NCI-H510A (cell line): ENCODE measurements at places on chromosomes 2 and 18.
A peak's percentile ranks its signal among the peaks of the same experiment; 100 is the strongest.

DNA sequence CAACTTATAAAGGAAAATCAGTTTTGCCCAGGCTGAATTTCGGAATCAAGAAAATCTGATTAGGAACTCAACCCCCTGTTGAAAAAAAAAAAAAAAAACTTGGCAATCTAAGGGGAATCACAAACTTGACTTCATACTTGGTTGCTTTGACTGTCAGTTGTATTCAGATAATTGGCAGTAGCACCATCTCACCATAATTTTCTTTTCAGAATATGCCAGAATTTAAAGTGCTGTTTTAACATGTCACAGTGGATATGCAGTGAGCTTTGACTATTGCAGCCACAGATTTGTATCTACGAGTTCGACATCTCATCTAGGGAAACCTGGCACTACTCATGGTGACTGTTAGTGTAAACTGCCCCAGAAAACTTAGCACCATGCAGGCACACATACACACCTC lies 761.4 kb upstream of the KLHL29 start:
- no peak for DNase-seq

DNA sequence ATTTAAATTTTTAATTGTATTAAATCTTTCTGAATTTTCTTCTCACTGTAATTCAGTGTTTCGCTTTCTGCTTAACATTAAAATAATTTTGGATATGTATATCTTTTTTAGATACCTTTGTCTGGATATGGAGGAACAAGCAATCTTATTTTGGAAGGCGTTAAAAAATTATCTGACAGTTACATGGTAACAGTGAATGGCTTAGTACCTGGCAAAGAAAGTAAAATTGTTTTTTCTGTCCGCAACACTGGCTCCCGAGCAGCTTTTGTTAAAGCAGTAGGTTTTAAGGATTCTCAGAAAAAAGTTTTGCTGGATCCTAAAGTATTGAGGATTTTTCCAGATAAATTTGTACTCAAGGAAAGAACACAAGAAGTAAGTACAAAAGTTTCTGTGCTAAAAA lies 95.7 kb downstream of the CEP192 start:
- no peak for DNase-seq

GRCh38 chr18:28045176-28045810 lies 131.6 kb downstream of the CDH2 start:
- DNase-seq, result peak; percentile 95

- DNase-seq, result no peak
Observed at GRCh38 chr2:109289504-109290222, 160.7 kb downstream of the SH3RF3 start.

DNA sequence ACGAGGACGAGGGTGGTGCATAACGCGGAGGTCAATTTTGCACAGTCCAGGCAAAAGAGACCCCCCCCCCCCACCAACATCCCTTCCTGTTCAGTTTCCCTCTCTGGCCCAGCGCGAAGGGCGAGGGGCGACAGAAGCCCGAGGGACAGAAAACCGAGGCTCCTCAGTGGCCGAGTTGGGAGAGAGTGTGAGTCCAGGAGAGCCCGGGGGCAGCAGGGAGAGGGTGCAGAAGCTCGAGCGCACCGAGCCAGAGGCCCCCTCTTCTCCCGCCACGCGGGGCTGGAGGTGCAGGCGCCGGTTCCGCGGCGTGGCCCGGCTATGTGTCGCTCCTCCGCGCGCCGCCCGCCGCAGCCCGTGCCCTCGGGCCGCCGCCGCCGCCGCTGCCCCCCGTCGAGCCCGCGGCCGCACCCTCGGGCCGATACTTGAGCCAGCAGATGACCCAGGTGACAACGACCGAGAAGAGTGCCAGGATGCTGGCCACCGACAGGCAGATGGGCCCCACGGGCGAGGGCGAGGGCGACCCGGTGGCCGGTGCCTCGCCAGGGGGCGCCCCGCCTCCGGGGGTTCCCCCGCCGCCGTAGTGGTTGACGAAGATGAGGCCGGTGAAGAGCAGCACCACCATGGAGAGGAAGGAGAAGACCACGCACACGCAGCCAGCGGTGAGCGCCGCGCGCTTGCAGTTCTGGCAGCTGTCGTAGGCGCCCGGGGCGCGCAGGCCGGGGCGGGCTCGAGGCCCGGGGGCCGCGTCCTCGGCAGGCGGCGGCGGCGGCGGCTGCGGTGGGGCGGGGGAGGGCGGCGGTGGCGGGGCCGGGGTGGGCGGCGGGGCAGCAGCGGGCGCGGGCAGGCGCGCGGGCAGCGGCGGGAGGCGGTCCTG lies 20.2 kb upstream of the PAX3 start:
- peak; percentile 64 for DNase-seq

DNA sequence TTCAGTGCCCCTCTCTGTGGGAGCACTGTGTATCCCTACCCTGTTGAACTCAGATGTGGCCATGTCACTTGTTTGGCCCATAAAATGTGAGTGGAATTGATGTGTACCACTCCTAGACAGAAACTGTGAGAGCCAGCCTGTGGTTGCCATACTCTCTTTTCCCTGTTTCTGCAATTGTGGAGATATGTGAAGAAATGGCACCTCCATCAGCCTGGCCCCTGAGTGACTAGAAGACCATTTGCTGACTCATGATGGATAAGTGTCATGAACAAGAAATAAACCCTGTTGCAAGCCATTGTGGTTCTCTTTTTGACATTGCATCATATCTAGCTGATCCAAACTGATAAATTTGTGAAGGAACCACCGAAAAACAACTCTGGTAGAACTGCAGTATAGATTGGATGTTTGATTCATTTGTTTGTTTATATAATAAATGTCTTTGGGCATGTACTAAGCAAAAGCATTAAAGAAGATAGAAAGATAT lies 214.5 kb upstream of the FBXO11 start:
- DNase-seq, result no peak

- no peak for DNase-seq
Observed at GRCh38 chr2:60880643-60881046, 729 bp upstream of the REL start.

DNA sequence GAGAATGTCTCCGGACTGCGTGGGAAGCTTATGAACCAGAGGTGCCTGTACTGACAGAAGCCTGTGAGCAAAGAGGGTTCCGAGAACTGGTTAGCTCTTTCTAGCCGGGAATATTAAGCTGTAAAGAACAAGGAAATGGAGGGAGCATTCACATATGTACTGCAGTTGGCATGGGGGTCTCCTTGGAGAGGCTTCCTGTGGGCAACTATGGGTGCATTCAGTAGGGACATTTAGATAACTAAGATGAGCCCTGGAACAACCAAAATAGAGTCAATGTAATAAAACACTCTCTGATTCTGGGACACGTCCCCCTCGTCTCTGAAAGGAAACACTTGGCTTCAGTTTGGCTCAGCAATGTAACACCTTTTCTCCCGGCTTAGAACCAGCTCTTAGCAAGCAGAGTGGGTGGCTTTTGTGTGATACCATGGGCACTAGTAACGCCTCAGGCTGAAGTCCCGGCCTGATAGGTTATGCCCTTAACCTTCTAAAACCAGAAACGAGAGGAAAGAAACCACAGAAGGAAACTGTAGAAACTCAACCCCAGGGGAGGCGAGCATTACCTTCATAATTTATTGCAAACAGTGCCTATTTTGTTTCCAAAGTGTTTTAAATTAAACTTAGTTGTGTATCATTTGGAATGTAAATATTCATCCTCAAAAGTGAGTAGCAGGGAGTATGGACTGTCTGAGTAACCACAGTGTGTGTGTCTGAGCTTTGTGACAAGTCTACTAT lies 48.8 kb upstream of the LPIN2 start:
- no peak for DNase-seq

DNA sequence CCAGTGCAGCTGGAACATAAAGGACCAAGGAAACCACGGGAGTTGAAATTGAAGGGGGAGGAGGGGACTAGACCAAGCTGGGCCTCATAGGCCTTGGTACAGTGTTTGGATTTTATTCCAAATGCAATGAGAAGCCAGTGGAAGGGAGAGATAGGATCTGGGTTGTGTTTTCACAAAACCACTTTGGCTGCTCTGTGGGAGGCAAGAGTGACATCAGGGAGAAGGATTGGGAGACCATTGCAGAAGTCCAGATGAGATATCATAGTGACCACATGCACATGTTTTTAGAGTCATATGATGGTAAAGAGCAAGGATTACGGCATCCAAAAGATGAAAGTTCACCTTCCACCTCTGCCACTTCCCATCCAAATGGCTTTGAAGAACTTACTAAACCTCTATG lies 210.2 kb downstream of the PAX3 start:
- no peak for DNase-seq

DNA sequence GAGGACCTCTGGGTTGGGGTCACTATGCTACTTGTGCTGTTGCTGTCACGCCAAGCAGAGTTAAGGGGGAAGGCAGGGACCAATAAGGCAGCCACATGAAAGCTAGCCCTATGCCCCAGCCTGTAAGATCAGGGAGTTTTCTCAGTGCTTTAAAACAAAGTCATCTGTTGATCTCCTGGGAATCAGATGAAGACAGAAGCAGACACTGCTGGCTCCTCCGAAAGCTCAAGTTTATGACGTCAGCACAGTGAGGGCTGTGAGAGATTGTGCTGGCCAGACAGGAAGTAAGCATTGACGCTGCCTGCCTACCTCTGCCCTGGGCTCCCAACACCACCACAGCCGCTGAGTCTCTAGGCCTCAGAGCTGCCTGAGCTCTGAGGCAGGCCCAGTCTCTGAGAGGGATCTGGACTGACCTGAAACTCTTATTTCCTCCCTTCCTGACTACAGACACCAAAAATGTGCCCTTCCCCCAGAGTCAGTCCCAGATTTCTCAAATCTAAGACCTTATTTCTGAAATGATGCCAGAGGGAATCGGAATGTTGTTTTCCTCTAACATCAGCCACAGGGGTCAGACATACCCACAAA lies 118.1 kb upstream of the EPAS1 start:
- peak; percentile 18 for DNase-seq
